ENCODE measurements at places on chromosomes 3 and 15.

GRCh38 chr3:75894234-75894633 is 108.9 kb upstream of the ZNF717 start:
- no peak for DNase-seq

GRCh38 chr3:147672436-147672835 is 263.3 kb downstream of the ZIC1 start:
- no peak for DNase-seq

DNA sequence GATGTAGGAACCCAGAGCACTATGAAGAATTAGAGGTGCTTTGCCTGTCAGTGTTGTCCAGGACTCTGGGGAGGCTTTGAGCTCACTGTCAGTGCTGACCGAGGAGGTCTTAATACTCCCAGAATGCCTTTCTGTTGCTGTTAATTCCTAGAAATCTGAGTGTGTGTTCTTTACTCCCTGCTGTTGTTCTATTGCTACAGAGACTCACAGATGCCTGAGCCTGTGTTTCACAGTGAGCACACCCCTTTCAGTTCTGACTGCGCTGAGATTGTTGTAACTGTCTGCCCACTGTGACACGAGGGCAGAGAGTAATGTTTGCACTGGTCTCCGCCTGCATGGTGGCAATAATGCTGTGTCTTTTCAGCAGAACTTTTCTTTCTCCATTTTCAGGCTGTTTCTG is 162.9 kb downstream of the RYR3 start:
- DNase-seq = no peak

DNA sequence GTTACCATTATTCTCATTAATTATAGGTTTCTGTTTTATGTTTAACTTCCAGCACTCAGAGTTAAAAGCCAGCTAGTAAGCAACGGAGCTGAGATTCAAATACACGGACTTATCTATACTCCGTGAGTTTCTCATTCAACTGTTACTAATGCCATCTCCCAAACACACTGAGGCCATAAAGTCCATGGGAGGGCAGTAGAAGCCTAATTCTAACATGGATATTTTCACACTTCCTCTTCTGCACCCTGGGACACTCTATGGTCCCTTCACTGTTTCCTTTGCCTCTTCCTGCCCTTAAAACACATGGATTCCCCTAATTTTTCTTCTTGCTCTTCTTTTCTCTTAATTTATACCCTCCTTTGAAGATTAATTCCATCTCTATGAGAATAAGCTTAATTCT is 245.0 kb downstream of the KLF13 start:
- DNase-seq = no peak

DNA sequence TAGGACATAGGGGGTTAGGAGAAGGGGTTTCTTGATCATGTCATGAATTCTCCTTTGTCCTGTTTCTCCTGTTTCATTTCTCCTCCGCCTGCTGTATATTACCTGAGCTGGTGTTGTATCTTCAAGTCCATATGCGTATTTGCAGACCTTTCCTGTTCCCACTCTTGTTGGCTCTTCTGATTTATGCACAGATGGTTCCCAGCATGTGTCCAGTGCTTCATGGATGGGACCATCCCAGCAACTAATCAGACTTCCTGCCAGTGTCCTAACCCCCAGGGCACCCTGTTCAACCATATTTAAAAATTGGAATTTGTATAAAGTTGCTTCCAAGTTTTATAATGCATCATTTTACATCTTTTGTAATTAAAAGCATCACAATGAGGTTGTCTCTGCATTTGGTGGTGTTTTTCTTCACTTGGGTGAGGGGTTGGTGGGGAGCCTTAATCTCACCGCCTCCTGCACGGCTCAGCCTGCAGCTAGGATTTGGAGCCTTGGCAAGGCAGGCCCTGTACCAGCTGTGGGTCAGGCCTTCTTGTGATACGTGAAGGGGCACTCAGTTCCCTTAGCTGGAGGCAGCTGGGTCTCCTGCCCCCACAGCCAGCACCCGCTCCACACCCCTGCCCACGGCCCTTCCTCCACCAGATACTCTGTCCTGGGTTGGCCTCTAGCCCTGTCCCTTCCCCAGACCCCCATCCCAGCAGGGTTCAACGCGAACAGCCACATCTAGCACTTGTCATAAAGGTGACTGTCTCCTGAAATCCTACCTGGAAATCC is 72.0 kb upstream of the BLM start:
- no peak for DNase-seq

DNA sequence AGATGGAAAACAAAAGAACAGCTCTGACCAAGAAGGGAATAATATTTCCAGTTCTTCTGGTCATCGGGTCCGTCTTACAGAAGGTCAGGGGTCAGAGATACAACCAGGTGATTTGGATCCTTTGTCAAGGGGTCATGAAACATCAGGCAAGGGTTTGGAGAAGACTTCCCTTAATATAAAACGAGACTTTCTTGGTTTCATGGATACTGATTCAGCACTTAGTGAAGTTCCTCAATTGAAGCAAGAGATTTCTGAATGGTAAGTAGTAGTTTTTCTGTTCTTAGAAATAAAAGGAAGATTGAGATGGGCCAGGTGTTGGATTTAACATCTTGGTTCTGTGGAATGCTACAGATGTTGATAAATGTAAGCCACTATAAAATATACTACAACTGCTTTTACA is 9.5 kb downstream of the MGA start:
- no peak for DNase-seq

- DNase-seq = no peak
Observed at GRCh38 chr15:82803793-82804574, 1.9 kb downstream of the FSD2 start.

DNA sequence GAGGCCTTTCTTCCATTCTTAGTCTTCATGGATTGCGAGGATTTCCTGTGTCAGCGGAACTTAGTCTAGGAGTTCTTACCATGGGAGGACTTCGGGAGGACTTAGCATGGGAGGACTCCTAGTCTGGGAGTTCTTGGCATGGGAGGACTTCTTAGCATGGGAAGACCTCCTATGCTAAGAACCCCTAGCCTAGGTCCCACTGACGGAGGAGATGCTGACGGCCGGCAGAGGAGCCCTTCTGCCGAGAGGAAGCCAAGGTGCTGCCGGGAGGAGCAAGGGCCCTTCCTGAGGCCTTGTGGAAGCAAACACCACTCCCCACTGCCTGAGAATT is 35.6 kb upstream of the LDHAL6B start:
- DNase-seq = no peak

DNA sequence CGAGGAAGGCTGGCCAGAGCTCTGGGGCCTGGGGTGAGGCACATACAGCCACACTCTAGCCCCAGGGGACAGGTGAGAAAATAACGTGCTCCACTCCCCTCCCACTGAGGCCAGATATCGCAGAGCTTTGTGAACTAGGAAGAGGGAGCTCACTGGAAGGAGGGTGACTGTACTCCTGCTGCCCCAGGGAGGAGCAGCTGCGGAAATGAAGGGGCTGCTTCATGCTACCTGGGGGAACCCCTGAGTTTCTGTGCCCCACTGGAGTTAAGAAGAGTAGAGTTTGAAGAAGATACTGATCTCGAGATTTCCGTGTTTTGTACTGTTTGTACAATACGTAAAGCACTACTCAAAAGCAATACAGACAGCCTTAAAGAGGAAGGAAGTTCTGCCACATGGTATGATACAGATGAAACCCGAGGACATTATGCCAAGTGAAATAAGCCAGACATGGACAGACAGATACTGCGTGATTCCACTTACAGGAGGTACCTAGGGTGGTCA is 44.6 kb downstream of the CMTM6 start:
- DNase-seq = no peak

Data from 8988T (cell line).